ENCODE measurements at places on chromosomes 4 and X.

GRCh38 chr4:161329852-161330251, 833.9 kb downstream of the FSTL5 start:
- DNase-seq: no peak

DNA sequence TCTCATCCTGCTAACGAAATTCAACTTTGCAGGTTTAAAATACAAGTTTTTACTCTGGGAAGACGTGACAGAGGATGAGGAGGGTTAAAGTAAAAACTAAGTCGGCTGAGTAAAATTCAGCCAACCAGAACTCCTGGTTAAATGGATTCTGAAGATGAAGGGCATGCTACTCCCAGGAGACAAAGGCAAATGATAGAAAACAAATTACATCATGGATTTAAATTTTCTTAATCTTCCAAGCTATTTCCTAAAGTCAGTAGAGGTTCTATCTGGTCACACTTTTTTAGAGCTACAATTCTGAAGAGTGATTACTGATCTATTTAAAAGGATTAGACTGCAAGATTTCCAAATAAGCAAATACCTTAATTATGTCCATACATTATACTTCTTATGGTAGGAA, 47.9 kb downstream of the ZNF827 start:
- no peak for DNase-seq

- no peak for DNase-seq
These were observed 206.1 kb downstream of the LHFPL1 start for GRCh38 chrX:112473654-112474053.

DNA sequence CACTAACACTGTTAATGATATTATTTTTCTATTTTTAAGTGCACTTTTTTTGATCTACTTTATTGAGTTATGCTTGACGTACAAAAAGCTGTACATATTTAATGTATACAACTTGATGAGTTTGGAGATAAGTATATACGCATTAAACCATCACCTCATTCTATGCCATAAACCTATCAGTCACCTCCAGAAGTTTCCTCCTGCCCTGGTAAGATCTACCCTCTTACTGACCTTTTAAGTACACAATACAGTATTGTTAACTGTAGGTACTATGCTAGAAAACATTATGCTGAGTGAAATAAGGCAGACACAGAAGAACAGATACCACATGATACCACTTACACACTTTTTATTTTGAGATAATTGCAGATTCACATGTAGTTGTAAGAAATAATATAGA, 36.9 kb downstream of the INTS6L start:
- no peak for DNase-seq

DNA sequence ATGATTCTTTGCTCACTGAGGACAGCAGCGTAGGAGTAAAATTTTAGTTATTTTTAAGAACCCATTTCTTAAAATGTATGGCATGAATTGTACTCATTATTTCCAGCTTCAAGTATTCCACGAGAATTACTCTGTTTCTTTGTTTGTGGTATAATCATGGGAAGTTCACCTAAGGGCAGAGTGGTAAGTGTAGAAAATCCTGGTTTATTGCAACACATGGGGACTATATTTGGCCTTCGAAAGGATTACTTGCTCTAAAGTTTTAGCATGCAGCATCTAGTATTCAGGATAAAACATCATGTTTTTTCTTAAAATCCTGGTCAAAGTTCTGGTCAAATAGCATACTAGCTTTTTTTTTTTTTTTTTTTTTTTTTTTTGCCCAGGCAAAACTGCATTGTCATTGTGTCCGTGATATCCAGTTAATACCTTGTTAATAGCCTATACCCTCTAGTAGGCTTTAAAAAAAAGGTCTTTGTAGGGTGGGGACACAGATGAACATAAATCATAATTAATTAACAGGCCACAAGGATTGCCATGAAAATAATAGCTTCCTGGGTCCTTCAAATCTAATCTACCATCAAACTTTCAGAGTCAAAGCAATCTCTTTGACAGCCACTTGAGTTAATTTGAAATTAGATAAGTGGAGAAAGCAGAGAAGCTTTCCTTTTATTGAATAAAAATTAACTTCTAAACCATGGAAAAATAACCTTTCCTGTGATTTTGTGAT, 44.6 kb upstream of the VEGFC start:
- no peak for DNase-seq
